ENCODE measurements at places on chromosomes 5 and 9.

DNA sequence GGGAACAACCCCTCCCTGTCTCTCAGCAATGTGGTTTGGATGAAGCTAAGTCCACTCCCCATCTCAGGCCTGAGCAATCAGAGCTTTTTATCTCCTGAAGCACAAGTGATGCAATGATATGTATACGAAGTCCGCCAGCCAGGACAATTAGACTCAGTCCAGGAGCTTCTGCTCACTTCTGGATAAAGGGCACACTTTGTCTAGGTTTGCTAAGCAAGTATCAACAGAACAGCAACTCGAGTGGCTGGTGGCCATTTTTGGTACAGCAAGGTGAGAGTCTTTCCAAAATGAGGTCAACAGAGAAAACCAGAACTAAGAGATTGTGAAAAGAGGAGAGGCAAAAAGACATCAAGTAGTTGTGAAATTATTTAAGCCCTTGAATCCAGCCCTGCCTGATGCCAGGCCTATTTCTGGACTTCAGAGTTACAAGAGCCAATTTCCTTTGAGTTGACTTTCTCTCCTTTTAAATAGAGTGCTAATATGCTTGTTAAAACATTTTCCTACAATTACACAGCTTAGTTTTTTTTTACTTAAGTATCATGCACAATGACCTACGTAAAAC lies 8.2 kb downstream of the NDUFA8 start:
- no peak for DNase-seq

DNA sequence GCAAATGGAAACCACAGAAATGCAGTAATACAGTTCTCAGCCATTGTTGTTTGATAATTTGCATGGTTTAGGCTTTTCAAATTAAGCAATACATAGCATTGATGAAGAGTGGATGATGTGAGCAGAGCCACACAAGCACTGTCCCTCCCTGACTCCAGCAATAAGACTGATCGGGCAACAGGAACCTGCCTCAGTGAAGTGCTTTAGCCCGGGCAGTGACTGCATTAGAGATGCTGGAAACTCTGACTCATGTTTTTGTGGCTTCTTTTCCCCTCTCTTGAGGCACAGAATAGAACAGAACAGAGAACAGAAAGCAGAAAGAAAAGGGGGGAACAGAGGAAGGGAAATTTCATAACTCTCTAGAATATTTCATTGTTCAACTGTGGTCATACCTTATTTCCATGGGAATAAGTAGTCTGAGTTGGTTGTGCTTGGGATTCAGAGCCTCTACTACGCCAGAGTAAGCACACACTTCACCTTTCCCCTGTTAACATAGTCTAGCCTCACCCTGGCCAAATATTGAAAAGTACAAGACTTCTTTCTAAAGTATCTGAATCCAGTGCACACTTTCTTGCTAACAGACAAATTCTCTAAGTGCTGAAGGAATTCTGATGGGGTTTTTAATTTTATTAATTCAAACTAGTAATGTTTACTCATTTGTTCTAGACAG lies 164.8 kb upstream of the VCAN start:
- DNase-seq = no peak

GRCh38 chr9:138051586-138052321 lies 174.2 kb downstream of the CACNA1B start:
- no peak for DNase-seq

GRCh38 chr5:58235299-58235698 lies 224.6 kb downstream of the PLK2 start:
- no peak for DNase-seq

DNA sequence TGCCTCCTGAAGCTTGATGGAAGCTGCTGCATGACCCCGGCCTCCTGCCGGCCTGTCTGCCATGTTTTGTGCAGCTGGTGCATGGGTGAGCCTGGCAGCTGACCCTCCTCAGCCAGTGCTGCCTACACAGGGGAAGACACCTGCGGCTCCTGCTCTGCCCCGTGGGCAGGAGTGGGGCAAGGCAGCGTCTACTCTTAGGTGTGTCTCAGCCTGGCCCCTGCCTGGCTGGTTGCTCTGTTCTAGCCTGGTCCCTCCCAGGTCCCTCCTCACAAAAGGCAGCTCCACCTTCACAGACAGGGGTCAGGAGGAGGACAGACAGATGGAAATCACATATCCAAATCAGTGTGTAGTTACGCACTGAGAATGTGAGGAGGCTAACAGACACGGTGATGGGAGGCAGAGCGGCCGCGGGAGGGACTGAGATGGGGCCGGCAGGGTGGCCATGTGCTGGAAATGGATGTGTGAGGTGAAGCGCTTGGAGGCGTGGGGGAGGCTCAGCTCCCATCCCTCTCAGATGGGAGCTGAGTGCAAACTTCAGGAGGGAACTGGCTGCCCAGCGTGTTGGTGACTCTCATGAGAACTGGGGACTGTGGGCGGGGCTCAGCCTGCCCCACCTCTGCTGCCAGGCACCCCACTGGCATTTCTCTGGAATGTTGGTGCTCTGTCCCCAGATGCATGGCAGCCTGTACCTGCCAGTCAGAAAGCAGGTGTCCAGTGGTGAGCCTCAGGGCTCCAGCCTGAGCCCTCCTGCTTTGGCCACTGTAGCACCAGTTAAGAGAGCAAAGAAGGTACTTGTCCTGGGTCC lies 43.4 kb downstream of the PPARGC1B start:
- DNase-seq = no peak

DNA sequence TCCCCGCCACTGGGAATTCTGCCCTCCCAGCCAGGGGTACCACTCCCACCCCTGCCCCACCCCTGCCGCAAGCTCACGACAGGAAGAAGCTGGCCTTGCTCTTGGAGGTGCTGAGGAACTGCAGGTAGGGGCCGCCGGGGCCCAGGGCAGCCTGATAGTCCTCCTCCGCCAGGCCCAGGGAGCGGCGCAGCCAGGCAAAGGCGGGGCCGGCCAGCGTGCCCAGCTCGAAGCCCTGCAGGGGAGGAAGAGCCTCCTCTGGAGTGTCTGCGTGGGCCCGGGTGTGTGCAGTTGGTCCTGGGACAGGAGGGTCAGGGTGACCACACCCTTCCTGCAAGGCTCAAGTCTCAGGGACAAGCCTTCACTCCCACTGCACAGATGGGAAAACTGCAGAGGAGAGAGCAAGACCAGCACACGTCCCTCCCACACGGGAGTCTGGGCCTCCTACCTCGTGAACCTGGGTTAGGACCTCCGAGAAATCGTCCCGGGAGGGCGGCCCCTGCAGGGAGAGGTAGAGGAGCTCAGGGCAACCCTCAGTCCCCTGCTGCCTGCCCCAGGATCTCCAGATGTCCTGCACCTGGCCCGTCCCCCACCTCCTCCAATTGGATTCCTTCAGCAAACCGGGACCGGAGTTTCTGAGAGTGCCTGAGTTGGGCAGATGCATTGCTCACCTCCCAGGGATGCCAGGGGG lies 2.4 kb downstream of the PIP5KL1 start:
- no peak for DNase-seq

- DNase-seq = no peak
These were observed 22.5 kb downstream of the ROPN1L start for GRCh38 chr5:10464173-10464572.
